ENCODE measurements at places on chromosomes 7 and 10. TPM values are rescaled to one million over a fixed set of nuclear protein-coding genes. Genes with fewer than 3 reads are reported as not detected.

- no peaks in the 10 kb centered on the region for H3K4me1 ChIP-seq
- no peaks in the 10 kb centered on the region for H3K27me3 ChIP-seq
- H3K36me3 ChIP-seq: no peaks in the 10 kb centered on the region
- no peak overlapping the region for H3K4me3 ChIP-seq
Observed at GRCh38 chr10:6597478-6597877, 17.4 kb upstream of the PRKCQ start.

DNA sequence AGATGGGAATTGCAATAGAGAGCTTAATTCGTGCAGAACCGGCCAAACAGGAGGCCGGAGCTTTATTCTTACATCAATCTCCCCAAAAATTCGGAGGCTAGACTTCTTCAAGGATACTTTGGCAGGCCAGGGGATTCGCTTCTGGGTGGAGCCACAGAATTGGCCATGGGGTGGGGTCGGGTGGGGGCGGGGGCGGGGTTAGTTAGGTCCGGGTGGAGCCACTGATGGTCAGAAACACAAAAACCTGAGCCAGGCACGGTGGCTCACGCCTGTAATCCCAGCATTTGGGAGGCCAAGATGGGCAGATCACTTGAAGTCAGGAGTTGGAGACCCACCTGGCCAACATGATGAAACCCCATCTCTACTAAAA lies 87.5 kb downstream of the SEPTIN14 start:
- H3K4me3 ChIP-seq: no peak overlapping the region
- no peaks in the 10 kb centered on the region for H3K4me1 ChIP-seq
- no peaks in the 10 kb centered on the region for H3K36me3 ChIP-seq
- peak overlapping the region; percentile 67 for H3K27ac ChIP-seq
- DNase-seq: no peak
- no peaks in the 10 kb centered on the region for H3K27me3 ChIP-seq

DNA sequence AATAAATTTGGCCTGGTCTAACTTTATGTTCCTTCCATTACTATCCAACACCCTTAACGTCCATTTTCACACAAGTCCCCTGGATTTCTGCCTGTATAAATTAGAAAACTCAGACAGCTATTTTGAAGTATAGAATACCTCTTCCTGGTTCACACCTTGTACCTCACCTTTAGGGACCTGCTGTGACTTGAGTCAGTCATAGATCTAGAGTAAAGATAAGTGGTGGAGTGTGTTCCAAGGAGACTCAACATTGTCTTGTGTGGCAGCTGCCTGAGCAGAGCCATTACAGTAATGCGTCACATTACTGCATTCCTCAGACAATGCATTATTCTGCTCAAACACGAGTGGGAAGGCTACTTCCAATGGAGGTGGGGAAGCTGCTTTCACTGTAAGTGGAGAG lies 513.9 kb downstream of the ADRA2A start:
- no peak overlapping the region for H3K4me3 ChIP-seq
- no peak for DNase-seq
- H3K27ac ChIP-seq: no peak overlapping the region
- no peaks in the 10 kb centered on the region for H3K27me3 ChIP-seq

- peak overlapping the region; percentile 92 for H3K27ac ChIP-seq
- peak; percentile 53 for DNase-seq
- peaks cover 27% of the 10 kb centered on the region for H3K27me3 ChIP-seq
Observed at GRCh38 chr10:22340329-22341189, 4.7 kb upstream of the SPAG6 start.

- no peak overlapping the region for H3K4me3 ChIP-seq
- no peak for DNase-seq
- no peaks in the 10 kb centered on the region for H3K4me1 ChIP-seq
- H3K27ac ChIP-seq: no peak overlapping the region
- no peaks in the 10 kb centered on the region for H3K27me3 ChIP-seq
Observed at GRCh38 chr10:112783351-112784021, 166.6 kb upstream of the TCF7L2 start.

- no peaks in the 10 kb centered on the region for H3K4me1 ChIP-seq
- H3K36me3 ChIP-seq: no peaks in the 10 kb centered on the region
- DNase-seq: no peak
- H3K4me3 ChIP-seq: no peak overlapping the region
- no peaks in the 10 kb centered on the region for H3K27me3 ChIP-seq
Observed at GRCh38 chr7:7817748-7818147, 99.3 kb upstream of the RPA3 start.

DNA sequence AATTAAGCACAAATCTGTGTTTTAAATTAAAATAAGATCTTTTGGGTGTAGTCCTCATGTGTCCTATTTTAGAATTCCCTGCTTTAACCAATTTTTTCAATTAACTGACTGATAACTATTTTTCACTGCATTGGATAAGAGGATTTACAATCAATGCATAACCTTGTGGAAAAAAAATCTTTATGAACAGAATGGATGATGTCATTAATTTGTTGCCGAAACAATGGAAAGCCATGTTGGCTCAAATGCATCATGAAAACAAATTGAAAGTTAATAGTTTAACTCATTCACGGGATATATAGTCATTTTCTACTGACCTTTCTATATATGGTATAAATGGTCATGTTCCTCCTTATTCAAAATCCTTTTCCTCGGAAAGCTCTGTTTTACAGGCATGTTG lies 82.3 kb downstream of the PRLHR start:
- no peak for DNase-seq
- H3K36me3 ChIP-seq: no peaks in the 10 kb centered on the region
- no peak overlapping the region for H3K4me3 ChIP-seq
- H3K27me3 ChIP-seq: no peaks in the 10 kb centered on the region

DNA sequence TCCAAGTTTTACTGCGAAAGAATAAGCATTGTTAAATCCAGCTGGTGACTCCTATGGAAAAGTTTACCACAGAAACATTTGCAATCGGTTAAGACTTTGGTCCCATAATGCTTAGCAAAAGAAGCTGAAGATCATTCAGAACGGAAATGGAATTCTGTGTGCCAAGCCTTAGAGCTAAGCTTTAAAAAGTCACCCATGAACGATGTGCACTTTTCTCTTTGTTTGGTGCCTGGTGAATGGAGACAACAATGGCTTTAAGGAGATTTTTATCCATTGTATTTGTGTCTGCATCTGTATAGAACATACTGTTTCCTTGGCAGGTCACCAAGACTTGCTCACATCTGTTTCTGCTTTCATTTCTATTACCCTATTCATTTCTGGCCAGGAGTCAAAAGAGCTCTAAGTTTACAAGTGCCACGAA lies 26.3 kb upstream of the COL1A2 start:
- H3K27ac ChIP-seq: peak overlapping the region; percentile 40
- no peak overlapping the region for H3K4me3 ChIP-seq
- no peak for DNase-seq

GRCh38 chr7:157079116-157079515 lies 59.6 kb upstream of the UBE3C start:
- H3K27me3 ChIP-seq: peaks cover 6% of the 10 kb centered on the region
- no peaks in the 10 kb centered on the region for H3K4me1 ChIP-seq
- no peak for DNase-seq
- no peak overlapping the region for H3K27ac ChIP-seq

GRCh38 chr7:14851610-14852009 lies 50.9 kb downstream of the DGKB start:
- no peaks in the 10 kb centered on the region for H3K27me3 ChIP-seq
- no peak overlapping the region for H3K27ac ChIP-seq
- no peaks in the 10 kb centered on the region for H3K4me1 ChIP-seq
- DNase-seq: no peak

GRCh38 chr7:77917500-77918262 lies 119.1 kb downstream of the PHTF2 start:
- no peaks in the 10 kb centered on the region for H3K27me3 ChIP-seq
- no peaks in the 10 kb centered on the region for H3K36me3 ChIP-seq
- H3K4me3 ChIP-seq: no peak overlapping the region
- H3K27ac ChIP-seq: no peak overlapping the region

DNA sequence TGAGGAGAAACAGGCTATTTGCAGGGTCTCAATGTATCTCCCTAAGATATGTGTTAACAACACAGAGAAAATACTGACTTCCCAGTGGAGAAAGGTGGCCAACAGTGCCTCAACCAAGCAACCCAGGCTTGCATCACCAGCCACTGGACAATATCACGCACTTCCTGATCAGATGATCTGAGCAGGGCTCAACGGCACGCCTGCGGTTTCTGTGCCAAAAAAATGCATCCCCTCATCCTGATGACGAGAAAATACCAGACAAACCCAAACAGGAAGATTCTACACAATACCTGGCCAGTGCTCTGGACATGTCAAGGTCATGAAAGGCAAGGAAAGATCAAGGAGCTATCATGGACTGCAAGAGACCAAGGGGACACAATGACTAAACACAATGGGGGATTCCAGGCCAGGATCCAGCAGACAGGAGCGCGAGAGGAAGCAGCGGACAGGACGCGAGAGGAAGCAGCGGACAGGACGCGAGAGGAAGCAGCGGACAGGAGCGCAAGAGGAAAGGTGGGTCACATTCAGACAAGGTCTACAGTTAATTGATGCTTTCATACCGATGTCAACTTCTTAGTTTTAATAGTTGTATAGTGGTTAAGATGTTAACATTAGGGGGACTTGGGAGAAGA lies 51.1 kb downstream of the GNA12 start:
- H3K27me3 ChIP-seq: no peaks in the 10 kb centered on the region
- H3K4me3 ChIP-seq: no peak overlapping the region
- H3K4me1 ChIP-seq: no peaks in the 10 kb centered on the region
- H3K36me3 ChIP-seq: no peaks in the 10 kb centered on the region

DNA sequence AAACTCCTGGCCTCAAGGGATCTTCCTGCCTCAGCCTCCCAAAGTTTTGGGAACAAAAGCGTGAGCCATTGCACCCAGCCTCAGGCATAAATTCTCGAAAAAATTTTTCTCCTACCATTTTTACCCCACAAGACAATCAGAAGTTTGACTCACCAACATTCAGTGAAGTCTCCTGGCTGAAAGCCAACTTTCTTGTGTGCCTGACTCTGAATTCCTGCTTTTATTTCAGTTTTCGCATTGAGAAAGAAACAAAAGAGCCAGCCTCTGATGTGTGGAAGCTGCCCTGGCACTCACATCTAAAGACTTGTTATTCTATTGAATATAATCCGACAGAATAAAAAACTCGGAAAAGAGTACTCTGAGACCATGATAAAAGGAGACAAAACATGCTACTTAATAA lies 402.9 kb downstream of the MAGI2 start:
- no peaks in the 10 kb centered on the region for H3K4me1 ChIP-seq
- no peak for DNase-seq
- no peak overlapping the region for H3K27ac ChIP-seq
- H3K36me3 ChIP-seq: no peaks in the 10 kb centered on the region

DNA sequence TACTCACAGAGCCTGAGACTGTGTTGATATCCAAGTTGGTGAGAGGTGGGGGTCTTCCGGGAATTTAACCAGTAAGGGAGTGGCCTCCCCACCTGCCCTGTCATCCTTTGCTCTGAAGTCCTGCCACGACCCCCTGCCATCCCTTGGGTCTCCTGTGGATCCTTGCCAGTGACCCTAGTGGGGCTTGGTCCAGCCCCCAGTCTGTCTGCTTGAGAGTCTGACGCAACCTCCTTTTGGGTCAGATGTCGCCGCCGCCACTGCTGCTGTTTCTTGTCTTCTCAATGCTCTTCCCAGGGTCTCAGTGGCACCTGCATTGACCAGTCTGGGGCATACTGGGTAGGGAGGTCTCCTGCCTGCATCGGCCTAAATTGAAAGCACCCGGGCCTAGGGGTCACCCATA lies 28.8 kb downstream of the PAX2 start:
- DNase-seq: no peak
- no peak overlapping the region for H3K27ac ChIP-seq
- no peaks in the 10 kb centered on the region for H3K4me1 ChIP-seq
- H3K36me3 ChIP-seq: no peaks in the 10 kb centered on the region

DNA sequence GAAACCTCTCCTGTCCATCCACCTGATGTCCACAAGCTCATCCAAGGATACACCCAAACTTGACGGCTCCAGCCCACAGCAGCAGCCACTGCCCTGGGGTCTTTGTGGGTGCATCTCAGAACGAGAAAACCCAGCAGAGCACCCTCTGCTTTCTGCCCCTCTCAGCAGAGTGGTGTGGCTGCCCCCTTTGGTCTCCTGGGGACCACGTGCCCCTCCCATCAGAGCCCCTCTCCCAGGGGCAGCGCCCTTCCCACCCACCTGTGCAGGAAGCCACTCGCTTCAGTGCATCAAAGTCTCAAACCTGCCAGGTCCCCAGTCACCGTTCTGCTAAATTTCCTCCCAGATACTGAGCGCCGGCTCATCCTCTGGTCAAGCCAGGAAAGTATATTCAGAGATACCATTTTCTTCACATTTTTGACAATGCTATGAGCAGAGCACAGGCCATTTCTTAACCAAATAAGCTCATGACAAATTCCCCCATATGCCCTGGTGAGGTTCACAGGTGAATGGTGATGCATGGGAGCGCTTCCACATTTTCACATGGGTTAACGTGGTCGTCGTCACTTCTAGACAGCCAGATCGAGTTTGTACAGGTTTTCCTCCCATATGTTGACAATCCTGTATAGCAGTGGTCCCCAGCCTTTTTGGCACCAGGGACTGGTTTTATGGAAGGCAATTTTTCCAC lies 32.4 kb downstream of the CAMK2B start:
- H3K36me3 ChIP-seq: no peaks in the 10 kb centered on the region
- DNase-seq: no peak
- no peak overlapping the region for H3K27ac ChIP-seq
- H3K4me1 ChIP-seq: no peaks in the 10 kb centered on the region
- H3K27me3 ChIP-seq: no peaks in the 10 kb centered on the region
- H3K4me3 ChIP-seq: no peak overlapping the region

- H3K4me1 ChIP-seq: no peaks in the 10 kb centered on the region
- no peak overlapping the region for H3K4me3 ChIP-seq
- H3K36me3 ChIP-seq: no peaks in the 10 kb centered on the region
- H3K27ac ChIP-seq: no peak overlapping the region
Observed at GRCh38 chr10:48774416-48775205, 89.9 kb downstream of the WDFY4 start.

- H3K36me3 ChIP-seq: no peaks in the 10 kb centered on the region
- no peak for DNase-seq
- no peaks in the 10 kb centered on the region for H3K27me3 ChIP-seq
- H3K4me1 ChIP-seq: peaks cover 15% of the 10 kb centered on the region
Observed at GRCh38 chr7:73888959-73889358, 28.0 kb downstream of the TMEM270 start.

- no peaks in the 10 kb centered on the region for H3K36me3 ChIP-seq
- DNase-seq: no peak
- H3K27me3 ChIP-seq: no peaks in the 10 kb centered on the region
- no peaks in the 10 kb centered on the region for H3K4me1 ChIP-seq
- H3K4me3 ChIP-seq: no peak overlapping the region
Observed at GRCh38 chr7:45387837-45388236, 186.3 kb upstream of the ADCY1 start.

DNA sequence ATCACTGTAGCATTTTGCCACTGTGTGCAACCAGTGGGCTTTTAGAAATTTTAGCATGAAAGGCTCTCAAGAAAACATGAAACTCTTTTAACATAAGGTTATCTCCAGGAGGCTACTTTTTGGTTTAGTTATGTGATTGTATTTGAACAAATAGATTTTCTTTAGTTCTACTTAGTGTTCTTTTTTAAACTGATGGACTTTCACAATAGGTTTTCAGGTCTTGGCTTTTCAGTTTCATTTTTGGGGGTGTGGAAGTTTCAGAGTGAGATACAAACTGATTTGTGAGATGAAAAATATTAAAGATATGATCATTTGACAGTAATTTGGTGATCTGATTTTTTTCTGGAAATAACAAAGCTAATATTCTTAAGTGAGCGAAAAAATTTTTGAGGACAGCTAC lies 344.1 kb downstream of the PHF14 start:
- H3K4me3 ChIP-seq: no peak overlapping the region
- no peaks in the 10 kb centered on the region for H3K36me3 ChIP-seq
- H3K27me3 ChIP-seq: no peaks in the 10 kb centered on the region
- H3K4me1 ChIP-seq: no peaks in the 10 kb centered on the region
- no peak for DNase-seq

ACTL6B gene
- not detected for total RNA-seq

DPYSL4 gene
- 22.6 TPM for total RNA-seq

ZSCAN25 gene
- total RNA-seq: 28.0 TPM

OR2A7 gene
- total RNA-seq: 5.3 TPM

SYT15 gene
- total RNA-seq: 1.6 TPM

GTF2IRD2 gene
- 36.0 TPM for total RNA-seq

AMPH gene
- 5.9 TPM for total RNA-seq

SPDYE16 gene
- 0.51 TPM for total RNA-seq

Measured in prostate gland (tissue), 2 donors.